ENCODE measurements at places on chromosomes 2 and 18. TPM values are rescaled to one million over a fixed set of nuclear protein-coding genes. Genes with fewer than 3 reads are reported as not detected.

COL4A3 gene
- polyA plus RNA-seq = 0.15 TPM

LYPD6B gene
- 0.22 TPM for polyA plus RNA-seq

KLHL14 gene
- 9.5 TPM for polyA plus RNA-seq

ZAP70 gene
- not detected for polyA plus RNA-seq

GKN1 gene
- polyA plus RNA-seq = not detected

MDH1B gene
- polyA plus RNA-seq = 3.3 TPM

OTOF gene
- 0.17 TPM for polyA plus RNA-seq

ZEB2 gene
- polyA plus RNA-seq = 28.2 TPM

ANKRD30B gene
- not detected for polyA plus RNA-seq

RAB6C gene
- 0.29 TPM for polyA plus RNA-seq

ABHD1 gene
- 0.64 TPM for polyA plus RNA-seq

SLC4A5 gene
- 0.37 TPM for polyA plus RNA-seq

LONRF2 gene
- 5.4 TPM for polyA plus RNA-seq

MGAT4A gene
- polyA plus RNA-seq = 8.3 TPM
